Bone marrow (tissue), 2 donors: ENCODE measurements at places on chromosomes 2 and 18.

DNA sequence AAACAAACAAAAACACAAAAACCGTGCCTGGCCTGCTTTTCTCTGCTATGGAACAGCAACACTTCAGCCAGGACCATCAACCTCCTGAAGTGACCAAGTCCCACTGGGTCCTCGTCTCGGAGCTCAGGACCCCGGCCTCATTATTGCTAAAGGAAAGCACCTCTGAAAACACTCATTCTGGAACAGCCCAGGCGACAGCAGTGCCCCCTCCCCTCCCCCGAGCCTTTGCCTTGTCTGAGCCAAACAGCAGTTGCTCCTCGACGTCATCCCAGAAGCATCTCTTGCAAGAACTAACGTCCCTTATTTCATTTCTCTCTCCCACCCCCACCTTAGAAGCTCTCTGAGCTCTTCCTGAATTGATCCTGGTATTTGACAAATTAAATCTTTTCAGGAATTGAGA, 27.4 kb downstream of the APCDD1 start:
- no peak for DNase-seq

DNA sequence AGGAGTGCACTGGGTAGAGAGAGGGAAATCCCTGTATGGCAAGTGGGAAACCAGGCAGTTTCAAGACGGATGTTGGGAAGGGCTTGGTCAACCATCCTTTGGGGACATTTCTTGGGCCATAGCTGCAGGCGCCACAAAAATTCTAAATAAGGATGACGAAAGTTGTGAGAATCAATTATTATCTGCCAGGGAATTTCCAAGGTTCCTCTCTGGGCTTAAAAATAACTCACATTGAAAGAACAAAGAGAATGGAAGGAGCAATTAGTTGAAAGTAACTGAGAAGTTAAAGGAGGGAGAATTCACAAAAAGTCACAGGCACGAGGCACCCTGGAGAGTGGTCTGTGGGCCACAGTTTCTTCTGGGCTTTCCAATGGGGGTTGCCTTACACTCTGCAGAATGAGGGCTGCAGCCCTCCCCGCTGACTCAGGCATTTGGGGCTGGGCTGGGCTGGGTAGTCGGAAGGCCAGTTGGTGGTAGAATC, 195.7 kb downstream of the SMAD7 start:
- DNase-seq = no peak

DNA sequence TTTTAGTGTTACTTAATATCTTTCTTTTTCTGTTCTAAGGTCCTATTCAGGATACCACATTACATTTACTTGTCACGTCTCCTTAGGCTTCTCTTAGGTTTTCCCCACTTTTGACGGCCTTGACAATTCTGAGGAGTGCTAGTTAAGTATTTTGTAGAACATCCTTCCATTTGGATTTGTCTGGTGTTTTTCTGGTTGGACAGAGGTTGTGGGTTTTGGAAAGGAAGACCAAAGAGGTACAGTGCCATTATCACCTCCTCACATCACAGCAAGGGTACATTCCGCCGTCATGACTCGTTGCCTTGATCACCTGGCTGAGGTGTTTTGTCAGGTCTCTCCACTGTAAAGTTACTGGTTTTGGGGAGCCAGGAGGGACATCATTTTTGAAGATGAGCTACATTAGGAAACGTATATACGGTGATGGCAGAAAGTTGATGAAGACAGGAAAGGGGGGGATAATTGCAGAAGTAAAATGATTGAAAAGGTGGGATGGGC, 88.4 kb upstream of the TMEM247 start:
- no peak for DNase-seq

GRCh38 chr18:2654928-2655177, 673 bp upstream of the SMCHD1 start:
- no peak for DNase-seq
